Endothelial cell (in vitro differentiated cells): ENCODE measurements at places on chromosomes 2 and 18.

DNA sequence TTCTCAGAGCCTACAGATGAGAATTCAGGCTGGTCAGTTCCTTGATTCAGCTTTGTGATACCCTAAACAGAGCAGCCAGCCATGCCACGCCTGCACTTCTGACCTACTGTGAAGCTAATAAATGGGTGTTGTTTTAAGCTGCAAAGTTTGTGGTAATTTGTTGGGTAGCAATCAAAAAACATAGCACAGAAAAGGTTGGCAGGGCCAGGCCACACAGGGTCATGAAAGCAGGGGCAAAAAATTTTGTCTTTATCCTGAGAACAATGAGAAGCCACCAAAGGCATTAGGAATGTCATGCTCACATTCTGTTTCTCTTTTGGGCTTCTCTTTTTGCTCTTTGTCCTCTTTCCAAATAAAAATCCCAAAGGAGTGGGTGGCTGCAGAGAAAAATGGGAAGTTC is 385.9 kb downstream of the TXNL1 start:
- DNase-seq = no peak

- DNase-seq = no peak
Observed at GRCh38 chr2:170298115-170298514, 120.2 kb downstream of the MYO3B start.

- peak; percentile 18 for DNase-seq
Observed at GRCh38 chr2:46913471-46914381, 1.9 kb downstream of the MCFD2 start.

DNA sequence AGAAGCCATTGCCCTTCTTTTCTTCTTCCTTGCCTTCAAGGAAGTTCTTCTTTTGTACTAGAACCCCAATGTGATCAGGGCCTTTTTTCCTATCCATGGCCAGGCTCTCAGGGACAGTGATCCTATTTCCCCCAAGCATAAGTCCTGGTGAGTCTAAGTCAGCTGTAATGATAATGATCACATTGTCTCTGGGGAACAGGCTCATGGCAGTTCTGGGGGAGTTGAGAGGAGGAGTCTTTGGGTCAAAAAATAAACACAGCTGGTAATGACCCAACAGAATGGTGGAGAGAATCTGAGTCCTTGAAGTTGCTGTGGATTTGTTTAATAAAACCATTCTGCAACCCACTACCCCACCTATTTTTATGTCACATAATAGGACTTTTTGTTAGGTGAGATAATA is 96.6 kb downstream of the SOCS6 start:
- no peak for DNase-seq

- DNase-seq = no peak
Observed at GRCh38 chr2:165720511-165720910, 73.5 kb downstream of the GALNT3 start.

DNA sequence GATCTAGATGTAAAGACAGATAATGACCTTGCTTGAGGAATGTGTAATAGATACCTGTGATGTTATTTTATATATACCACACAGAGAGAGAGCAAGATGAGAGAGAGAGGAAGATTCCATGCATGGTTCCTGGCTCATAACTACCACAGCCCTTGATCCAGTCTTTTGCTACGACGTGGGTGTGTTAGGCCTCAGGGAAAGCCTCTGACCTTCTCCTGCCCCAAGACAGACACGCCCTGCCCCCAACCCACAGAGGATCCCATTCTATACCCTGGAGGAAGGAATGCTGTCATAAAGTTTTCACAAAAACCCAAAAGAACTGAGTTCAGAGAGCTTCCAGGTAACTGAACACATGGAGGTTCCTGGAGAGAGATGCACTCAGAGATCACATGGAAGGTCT is 193.1 kb downstream of the ZEB2 start:
- DNase-seq = no peak

GRCh38 chr2:43075811-43076585 is 150.4 kb downstream of the ZFP36L2 start:
- DNase-seq = no peak

DNA sequence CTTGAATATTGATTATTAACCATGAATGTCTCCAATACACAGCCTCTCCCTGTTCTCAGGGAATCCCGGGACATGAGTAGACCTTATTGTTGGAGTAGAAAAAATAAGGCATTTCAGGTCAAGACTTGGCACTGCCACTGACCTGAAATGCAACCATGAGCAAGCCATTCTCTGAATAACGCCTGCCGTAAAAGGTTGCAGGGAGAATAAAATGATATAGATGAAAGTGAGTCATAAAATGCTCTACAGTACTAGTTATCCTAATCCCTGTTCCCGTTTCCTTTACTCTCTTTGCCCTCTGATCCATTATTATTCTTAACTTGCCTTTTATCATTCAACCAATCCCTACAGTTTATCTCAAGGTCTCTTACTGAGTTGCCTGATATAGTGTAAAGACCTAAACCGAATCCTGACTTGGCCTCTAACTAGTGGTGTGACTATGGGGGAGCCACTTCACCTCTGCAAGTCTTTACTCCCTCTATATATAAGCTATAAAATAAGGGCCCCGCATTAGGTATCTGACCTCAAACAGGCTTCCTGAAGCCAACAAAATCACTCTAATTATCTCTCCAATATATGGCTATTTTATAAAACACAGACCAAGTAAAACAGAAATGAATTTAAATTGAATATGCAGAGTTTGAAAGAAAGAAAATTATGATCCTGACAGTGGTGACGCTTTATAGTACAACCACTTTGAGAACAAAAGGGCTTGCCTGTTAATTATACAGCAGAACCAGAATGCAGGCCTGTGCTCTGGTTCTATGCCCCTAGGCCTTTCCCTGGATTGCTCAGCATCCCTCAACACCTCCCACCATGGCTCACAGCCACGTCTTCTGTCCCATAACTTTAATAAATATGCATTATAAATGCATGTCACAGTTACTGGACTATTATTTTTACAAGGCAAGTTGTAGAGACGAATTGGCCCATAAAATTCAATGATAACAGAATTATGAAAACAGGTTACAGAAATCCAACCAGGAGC is 183.1 kb downstream of the STK39 start:
- DNase-seq = no peak

- DNase-seq = no peak
Observed at GRCh38 chr18:47251289-47252120, at the start of gene SKOR2. Gene SKOR2 (minus strand): TSS chr18:47251660. CDS start chr18:47249183, 2,477 bp downstream.

- DNase-seq = no peak
Observed at GRCh38 chr2:61432990-61433389, 37.9 kb downstream of the USP34 start.

DNA sequence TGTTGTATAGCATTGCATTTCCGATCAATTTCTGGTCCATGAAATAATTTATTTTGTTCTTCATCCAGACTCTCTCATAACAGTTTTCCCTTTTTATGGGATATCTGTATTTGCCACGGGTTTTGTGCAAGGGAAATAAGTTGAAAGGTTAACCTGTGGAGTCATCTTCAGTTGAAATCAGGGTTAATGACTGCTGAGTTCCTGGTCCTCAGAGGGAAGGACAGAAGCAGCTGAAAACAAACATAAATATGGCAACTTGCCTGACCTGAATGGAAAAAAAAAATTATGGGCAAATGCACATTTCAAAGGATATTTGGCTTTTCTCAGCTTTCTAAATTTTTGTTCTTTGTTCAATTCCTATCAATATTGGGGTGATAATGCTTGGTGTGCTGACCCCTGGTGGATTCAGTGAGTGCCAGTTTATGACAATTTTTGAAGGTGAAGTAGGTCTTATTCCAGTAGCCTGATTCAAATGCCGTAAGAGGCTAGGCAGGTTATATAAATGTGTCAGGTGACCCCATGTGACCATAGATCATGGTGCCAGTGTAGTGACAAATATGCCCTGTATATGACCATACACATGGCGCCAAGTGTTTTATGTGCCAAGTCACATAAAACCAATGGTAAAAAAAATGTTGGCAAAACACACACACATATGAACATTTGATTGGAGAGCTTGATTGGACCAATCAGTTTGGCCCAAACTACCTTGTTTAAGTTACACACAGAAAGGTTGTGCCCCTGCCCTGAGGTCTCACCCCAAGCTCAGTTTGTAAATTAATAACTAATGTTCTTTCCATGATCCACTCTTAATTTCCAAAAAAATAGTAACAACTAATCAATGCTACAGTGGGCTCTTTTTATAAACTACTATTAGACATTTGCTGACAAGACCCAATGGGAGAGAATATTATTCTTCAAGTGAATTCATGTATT is 47.6 kb upstream of the FAM124B start:
- DNase-seq = peak; percentile 24

GRCh38 chr2:234025466-234025865 is 25.0 kb upstream of the SPP2 start:
- DNase-seq = no peak

DNA sequence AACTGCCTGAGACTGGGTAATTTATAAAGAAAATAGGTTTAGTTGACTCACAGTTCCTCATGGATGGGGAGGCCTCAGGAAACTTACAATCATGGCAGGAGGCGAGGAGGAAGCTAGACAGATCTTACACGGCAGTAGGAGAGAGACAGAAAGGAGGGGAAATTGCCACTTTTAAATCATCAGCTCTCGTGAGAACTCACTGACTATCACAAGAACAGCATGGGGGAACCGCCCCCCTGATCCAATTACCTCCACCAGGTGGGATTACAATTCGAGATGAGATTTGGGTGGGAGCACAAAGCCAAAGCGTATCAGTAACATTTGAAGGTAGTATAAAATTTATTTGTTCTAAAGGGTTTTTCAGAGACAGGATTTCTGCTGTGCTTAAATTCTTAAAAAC is 5.4 kb downstream of the GALM start:
- DNase-seq = no peak

- DNase-seq = no peak
Observed at GRCh38 chr2:19818039-19818438, 83.7 kb downstream of the TTC32 start.
